Retinal pigment epithelial cell (primary cell): ENCODE measurements at places on chromosomes 1 and 21.

DNA sequence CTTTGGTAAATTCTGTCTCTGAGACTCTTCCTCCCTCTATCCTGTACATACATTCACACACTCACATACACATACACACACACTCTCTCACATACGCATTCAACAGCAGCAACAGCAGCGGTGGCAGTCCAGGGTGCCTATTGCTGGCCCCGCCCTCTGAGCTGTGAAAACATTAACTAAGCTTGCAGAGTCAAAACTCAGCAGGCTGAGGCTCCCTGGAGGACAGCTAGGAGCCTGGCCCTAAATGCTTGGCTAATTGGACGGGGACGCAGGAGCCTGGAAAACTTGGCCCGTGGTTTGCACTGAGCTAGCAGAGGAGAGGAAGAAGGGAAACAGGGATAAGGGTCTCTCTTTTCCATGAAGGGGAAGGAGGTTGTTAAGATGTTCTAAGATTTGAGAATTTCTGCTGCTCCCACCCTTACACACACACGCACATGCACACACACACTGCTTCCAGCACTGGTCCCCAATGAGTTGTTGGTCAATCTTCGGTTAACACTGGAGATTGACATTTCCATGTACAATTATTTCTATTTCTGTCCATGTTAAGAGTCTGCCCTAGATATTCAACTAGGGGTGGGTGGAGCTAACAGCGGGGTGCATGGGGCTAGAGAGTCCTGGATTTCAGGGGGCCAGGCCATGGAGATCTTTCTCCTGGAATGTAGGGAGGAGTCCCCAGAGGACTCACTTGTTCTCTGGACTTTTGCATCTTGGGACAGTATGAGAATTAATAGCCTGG, 94.2 kb downstream of the PLXNA2 start:
- no peak for DNase-seq

DNA sequence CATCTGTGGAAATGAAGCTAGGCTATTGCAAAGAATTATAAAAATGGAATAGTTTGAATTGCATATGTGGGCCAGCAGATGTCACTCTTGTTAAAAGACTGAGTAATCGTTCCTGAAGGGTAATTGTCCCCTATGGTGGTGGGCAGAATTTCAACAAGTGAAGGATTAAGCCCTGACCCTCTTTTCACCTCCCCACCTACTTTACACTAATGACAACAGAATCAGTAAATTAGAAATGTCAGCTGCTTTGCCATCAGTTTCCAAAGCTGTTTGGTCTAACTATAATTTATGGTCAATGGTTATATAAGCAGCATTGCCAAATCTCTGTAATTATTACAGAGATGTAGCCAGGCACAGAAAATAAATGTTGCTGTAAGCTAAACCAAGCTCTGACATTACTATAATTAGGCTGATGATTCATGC, 898.6 kb downstream of the AMY1C start:
- peak; percentile 30 for DNase-seq

- no peak for DNase-seq
Measured at GRCh38 chr21:8991968-8992621, 1529.3 kb upstream of the TPTE start.

- DNase-seq = no peak
Measured at GRCh38 chr1:111731956-111732355, 7.2 kb downstream of the INKA2 start.

DNA sequence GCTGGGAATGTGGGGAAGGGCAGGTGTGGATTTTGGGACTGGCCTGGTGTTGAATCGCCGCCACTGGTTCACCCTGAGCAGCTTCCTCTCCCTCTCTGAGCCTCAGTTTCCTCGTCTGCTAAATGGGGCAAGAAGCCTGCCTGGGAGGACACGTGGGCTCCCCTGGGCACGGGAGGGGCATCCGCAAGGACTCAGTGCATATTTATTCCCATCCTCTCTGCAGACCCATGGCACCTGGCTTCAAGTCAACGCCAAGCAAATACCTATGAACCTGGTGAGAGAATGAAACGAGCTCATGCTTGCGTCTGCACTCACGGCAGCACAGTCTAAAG, 234.4 kb downstream of the PTPRU start:
- DNase-seq = no peak

- DNase-seq = no peak
Measured at GRCh38 chr1:192573499-192573898, 2.1 kb upstream of the RGS1 start.

DNA sequence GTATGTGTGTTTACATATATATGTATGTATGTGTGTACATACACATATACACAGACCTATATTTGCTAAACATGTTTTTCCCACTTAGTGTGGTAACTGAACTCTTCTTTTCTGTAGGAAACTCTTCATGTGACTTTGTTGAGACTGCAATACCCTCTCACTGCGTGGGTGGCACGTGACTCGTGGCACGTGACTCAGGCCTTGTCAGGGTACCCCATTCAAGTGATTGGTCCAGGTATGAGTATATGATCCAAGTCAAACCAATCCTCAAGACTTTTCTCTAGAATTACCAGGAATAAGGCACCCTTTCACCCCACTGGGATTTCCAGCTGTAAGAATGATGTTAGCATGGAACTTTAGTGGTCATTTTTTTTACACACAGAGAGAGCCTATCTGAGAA, 149.2 kb upstream of the KCNK2 start:
- DNase-seq = no peak

DNA sequence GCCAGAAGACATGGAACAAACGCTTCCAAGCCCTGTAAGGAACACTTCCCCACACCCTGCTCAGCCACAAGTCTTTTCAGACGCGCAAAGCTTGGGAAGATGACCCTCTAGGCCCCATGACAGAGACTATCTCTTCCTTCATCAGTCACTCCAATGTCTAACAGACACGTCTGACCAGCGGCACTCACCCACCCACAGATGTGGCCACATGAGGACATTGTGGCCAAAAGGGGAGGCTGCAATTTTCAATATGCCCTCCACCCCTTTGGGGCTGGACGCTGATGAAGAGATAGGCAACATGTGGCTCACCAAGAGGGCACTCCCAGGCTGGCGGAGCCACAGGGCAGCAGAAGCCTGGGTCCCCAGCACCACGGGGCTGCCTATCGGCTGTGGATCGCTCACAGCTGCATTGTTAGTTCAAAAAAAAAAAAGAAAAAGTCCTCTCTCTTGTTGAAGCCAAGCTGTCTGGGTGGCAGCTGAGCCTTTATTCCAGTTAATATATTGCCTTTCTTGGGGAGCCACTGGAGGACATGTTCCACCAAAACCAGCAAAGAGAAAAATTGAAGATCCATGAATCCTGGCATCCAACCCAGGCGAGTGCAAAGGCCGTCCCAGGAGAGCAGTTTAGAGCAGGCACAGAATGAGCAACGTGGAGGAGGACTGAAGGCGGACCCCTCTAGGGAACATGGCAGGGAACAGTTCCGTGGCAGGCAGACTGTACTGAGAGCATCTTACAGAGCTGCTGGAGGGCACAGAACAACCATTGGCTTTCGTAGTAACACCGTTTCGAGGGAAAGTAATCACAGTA, 52.7 kb upstream of the GPR153 start:
- no peak for DNase-seq

- DNase-seq = no peak
Measured at GRCh38 chr1:66373157-66373591, 160.8 kb upstream of the SGIP1 start.

DNA sequence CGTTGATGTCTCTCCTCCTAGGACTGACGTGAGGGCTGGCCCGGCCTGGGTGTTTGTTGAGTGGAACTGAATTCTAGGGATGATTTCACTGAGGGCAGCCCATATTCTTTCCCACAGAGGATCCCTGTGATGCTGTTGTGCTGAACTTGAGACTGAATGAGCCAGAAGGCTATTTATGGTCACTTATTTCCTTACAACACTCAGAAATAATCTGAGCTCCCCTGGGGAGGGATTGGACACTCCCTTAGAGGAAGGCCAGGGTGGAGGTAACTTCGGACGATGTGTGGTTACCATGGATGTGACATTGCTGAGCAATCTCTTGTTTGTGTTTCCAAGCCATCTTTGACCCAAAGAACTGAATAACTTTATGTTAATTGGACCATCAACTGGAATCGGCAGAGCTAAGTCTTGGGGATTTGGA, 5.1 kb upstream of the TMCO4 start:
- DNase-seq = no peak

DNA sequence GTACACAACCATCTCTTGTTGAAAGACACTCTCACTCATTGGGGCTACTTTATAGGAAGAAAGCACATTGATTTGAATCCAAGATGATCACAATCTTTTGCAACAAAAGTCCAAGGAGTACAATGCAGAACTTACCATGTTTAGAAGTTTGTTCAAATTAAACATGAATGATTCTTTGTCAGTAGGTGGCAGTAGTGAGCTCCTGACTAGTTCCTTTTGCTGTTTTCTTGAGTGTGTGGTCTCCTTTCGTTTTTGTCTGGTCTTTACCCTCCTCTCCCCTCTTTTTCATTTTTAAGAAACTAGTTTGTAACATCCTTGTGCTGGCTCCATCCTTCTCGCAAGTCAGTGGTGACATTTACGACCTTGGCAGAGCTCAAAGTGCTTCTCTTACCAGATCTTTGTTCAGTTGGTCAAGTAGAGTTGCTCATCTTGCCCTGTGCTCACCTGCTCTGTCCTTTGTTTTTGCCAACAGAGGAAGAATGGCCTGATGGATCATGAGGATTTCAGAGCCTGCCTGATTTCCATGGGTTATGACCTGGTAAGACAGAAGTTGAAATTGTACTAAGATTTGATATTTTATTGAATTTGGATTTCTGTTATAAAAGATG, 35.7 kb upstream of the MTR start:
- DNase-seq = no peak

DNA sequence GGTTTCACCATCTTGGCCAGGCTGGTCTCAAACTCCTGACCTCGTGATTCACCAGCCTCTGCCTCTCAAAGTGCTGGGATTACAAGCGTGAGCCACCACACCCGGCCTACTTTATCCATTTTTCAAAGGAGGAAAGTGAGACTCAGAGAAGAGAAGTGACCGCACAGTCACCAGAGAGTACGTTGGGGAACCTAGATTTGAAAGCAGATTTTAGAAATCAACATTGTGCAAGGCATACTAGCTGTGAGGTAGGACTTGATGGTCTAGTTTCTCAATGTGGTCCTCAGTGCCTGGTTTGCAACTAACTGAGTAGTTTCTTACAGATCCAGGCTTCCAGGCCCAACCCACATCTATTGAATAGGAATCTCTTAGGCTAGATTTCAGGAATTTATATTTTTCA, 1.7 kb upstream of the PRCC start:
- no peak for DNase-seq

DNA sequence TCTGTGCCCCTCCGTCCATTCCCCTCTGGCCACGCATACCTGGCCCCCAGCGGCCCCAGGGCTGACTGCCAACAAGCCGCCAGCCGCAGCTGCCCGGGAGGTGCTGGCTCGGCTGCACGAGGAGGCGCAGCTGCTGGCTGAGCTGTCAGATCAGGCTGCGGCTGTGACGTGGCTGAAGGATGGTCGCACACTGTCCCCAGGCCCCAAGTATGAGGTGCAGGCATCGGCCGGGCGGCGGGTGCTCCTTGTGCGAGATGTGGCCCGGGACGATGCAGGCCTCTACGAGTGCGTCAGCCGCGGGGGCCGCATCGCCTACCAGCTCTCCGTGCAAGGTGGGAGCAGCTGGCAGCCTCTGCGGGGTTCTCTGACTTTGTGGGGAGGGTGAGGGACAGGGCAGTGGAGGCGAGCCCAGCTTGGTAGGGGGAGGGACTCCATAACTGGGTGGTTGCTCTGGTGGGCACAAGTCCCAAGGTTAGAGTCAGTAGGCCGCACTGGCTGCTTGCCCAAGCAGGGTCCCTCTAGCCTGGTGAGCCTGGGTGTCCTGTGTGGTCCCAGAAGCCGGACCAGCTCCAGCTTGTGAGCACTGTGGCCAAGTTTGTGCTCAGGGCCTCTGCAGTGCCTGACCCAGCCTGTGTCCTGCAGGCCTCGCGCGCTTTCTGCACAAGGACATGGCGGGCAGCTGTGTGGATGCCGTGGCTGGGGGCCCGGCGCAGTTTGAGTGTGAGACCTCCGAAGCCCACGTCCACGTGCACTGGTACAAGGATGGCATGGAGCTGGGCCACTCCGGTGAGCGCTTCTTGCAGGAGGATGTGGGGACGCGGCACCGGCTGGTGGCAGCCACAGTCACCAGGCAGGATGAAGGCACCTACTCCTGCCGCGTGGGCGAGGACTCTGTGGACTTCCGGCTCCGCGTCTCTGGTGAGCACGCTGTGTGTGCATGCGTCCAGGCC, 8.8 kb downstream of the OBSCN start:
- no peak for DNase-seq

DNA sequence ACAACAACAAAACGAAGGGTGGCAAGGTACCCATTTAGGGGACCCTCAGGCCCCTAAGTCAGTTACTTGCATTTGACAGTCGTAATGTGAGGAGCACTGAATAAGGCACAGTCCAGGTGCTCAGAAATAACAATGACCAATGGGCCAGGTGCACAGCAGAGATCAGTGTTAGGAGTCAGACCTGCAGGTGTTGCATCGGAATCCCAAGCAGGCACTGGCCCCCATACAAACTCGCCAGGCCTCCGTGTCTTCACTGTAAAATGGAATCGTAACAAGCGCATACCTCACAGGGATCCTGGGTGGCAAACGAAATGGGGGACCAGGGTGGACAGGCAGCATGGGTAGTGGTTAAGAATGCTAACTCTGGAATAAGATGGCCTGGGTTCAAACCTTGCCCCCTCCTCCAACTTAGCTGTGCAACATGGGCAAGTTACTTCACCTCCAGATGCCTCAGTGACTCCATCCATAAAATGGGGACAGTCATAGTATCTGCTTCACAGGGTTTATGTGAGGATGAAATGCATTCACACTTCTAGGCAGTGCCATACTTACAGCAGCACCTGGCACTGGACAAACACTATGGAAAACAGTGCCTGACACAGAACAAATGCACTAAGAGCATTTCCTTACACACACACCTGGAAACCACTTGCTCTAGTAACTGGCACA, 20.2 kb downstream of the RCAN1 start:
- no peak for DNase-seq

GRCh38 chr1:24005163-24005562, 25.0 kb upstream of the SRSF10 start:
- no peak for DNase-seq

- DNase-seq = no peak
Measured at GRCh38 chr1:175656416-175656815, 87.0 kb downstream of the TNR start.

DNA sequence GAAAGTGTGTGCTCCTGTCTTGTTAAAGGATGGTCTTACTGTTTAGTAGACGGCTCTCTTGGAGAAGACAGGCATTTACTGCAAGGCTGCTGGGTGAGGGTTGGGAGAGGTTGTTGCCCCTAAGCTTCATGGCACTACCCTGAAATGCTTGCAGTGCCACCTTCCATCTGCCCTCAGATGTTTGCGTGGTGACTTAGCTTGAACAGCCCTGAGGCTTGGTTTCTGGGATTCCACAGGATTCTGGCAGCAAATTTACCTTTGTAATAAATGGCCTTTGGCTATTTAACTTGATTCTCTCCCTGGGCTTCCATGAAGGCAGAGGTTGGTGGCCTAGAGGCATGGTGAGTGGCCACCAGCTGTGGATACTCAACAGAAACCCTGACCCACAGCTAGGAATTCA, 11.6 kb downstream of the MTARC1 start:
- no peak for DNase-seq

GRCh38 chr1:67138813-67139499, 4.2 kb upstream of the C1orf141 start:
- no peak for DNase-seq
